ENCODE measurements at places on chromosomes 6 and 20.

GRCh38 chr6:121506761-121507754 lies 71.6 kb downstream of the GJA1 start:
- DNase-seq: no peak

GRCh38 chr6:144350528-144350880 lies 65.4 kb downstream of the UTRN start:
- DNase-seq: no peak

GRCh38 chr6:53426117-53426516 lies 77.4 kb upstream of the ELOVL5 start:
- no peak for DNase-seq

DNA sequence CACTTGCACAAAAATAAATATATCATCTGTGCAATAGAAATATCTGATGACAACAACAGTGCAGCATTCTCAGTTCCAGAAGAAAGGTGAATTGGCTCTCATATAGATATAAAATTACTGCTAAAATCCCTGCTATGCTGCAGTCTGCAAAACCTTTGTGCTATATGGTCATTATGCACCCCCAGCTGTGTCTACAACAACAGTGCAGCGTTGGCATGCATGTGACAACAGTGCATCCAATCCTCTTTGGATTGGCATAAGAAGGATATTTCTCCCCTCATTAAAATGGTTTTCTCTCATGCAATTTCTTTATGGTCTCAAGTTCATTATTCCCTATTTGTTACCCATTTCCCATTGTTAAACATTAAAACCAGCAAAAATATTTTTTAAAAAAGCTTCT lies 23.1 kb downstream of the OR2B6 start:
- DNase-seq: no peak

DNA sequence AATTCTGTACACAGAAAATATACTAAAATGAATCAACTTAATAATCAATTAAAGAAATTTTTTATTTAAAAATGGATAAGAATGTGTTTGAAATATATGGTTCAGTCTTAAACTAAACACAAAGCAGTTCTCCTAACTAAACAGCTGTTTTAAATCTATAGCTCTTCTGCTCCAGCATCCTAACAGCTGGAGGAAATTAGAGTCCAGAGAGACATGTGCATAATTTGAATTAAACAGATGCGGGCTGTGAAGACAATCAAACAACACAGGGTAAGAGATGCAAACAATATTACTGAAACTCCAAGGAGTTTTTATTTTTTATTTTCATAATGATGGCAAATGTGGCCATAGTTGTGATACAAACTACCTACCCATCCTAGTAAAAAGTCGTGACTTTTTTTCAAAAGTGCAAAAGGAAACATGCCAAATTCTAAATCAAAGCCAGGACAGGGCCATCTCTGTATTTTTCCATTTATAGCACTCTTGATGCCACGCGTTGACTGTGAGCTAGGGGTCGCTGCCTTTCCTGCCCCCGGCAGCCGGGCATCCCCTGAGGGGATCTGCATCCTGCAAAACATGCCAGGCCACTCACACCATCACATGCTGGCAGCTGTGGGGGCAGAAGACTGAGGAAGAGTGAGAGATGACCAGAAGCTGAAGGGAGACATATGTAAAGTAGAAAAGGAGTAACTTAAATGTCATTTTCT lies 310.6 kb downstream of the PRKN start:
- no peak for DNase-seq

DNA sequence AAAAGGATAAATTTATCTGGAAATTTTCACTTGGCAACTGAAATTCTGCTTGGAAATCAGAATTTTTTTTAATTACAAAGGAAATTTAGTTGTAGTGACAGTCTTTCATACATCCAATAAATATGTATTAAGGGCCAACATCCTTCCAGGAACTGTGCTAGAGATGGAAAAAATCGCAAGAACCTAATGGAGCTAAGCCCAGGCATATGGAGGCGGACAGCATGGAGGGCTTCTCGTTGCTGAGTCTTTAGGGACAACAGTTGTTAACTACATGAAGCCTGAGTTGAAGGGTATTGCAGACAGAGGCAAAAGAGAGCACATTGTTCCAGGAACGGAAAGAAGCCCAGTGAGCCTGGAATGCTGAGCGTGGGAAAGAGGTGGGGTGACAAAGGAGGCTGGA lies 208.9 kb downstream of the IBTK start:
- DNase-seq: no peak

- no peak for DNase-seq
Observed at GRCh38 chr6:148192310-148192709, 150.3 kb upstream of the SASH1 start.

DNA sequence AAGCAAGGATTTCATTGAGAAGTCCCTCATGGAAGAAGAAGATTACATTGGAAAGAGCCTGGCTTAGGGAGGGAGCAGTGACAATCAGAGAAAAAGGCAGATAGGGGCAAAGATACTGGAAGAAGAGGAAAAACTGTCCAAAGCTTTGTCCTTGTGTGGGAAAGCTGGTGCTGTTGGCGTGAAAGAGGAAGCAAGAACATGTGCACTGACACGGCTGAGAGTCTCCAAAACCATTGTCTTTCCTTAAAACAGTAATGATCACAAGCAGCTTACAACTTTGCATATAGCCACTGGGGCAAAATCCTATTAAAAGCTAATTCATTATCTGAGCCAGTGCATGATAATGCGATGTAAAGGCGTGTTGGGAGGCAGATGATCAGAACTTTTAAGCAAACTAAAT lies 85.1 kb upstream of the ESR1 start:
- DNase-seq: no peak

Data from CD4-positive, alpha-beta T cell treated with Interleukin-21 for 1 hour (primary cell).